Activated CD8-positive, alpha-beta memory T cell treated with anti-CD3 and anti-CD28 coated beads for 48 hours (primary cell): ENCODE measurements at places on chromosomes 7 and 10.

DNA sequence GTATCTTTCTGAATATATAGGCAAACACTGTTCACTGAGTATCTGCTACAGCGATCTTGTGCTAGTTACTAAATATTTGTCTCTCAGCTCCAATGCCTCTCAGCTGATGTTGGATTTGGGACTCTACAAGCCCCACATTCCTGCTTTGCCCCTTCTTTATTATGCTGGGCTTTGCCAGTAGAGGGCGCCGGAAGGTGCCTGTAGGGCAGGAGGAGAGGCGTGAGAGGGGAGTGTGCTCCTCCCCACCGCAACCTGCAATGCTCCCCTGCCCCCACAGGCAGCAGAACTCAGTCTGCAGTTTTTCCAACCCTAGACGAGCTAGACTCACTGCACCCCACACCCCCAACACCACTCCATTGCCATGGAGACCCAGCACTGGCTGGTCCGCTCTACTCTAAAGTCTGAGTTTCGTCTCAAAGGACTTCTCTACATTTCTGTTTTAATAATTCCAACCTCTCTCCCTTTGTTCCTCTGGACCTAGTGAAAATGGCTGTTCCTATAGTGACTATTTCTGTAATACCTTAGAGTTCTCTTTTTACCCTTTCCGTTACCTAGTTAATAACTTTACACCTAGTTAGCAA, 337.6 kb downstream of the CCSER2 start:
- DNase-seq, result no peak

- no peak for DNase-seq
These were observed 132.9 kb downstream of the LRRN3 start for GRCh38 chr7:111223802-111224253.

- no peak for DNase-seq
These were observed 6.2 kb upstream of the TLX1 start for GRCh38 chr10:101124933-101125332.

DNA sequence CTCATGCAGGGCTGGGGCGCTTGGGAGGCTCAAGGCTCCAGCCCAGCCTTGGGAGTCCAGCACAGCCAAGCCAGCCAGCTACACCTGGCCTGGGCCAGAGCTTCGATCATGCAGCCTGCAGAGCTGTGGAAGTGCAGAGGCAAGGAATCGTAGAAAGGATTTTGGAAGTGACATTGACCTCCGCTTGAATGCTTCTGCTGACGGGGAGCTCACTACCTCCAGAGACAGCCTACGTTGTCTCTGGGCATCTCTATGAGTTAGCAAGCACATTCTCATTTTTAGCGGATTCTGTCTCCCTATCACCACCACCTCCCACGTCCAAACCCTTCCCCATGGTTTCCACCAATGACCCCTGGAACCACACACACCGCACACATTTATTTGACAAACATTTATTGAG, 88.5 kb downstream of the MICALL2 start:
- DNase-seq, result no peak

DNA sequence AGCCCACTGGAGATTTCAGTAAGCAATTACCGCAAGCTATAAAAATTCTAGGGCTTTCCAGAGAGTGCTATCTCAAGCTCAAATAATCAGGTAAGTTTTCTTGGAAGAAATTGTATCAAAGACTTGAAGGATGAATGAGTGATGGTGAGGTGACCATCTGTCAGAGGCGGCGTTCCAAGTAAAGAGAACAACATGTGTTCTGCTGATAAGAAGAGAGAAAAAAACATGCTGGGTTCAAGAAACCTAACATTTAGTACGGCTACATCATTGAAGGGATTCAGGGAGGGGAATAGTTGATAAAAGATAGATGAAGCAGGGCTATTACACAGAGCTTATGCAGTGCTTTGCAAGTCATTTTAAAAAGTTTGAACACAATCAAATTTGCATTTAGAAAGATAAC, 100.7 kb downstream of the GNAI1 start:
- no peak for DNase-seq

- DNase-seq, result no peak
These were observed 14.7 kb downstream of the MMS19 start for GRCh38 chr10:97483506-97483905.

DNA sequence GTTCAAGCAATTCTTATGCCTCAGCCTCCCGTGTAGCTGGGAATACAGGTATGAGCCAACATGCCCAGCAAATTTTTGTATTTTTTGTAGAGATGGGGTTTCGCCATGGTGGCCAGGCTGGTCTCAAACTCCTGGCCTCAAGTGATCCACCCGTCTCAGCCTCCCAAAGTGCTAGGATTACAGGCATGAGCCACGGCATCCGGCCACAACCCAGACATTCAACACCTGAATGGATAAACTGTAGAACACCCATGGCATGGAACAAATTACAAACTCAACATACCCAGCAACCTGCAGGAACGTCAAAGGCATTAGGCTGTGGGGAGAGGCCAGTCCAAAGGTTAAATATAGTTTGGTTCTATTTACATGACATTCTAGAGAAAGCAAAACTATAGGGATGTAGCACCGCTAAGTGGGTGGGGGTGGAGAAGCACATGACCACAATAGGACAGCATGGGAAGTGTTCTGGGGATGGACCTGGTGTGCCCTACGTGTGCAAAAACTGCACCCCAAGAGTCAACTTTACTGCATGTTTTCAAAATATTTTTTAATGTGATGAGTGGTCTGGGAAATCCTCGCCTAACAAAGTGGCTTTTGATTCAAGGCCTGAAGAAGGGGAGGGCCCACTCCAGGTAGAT, 6.5 kb upstream of the PGAM2 start:
- no peak for DNase-seq

DNA sequence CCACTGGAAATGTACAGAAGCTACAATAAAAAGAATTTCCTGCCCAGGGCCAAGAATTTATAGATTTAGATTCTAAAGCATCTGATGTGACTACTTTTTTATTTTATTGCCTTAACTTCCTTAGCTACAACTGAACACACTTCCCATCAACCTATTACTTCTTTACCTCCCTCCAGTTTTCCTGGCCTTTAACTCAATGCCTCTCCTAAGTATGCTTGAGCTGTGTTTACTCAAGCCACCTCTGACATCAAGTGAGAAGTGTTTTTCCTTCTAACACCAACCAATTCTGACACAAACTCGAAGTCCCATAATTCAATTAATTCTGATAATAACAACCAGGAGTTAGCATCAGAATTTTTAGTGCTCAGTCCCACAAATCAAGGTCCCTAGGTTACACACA, 170.0 kb downstream of the IMMP2L start:
- DNase-seq, result no peak

- DNase-seq, result no peak
These were observed 97.7 kb downstream of the NRCAM start for GRCh38 chr7:108358553-108358952.

GRCh38 chr7:78226059-78226719, 427.6 kb downstream of the PHTF2 start:
- no peak for DNase-seq

DNA sequence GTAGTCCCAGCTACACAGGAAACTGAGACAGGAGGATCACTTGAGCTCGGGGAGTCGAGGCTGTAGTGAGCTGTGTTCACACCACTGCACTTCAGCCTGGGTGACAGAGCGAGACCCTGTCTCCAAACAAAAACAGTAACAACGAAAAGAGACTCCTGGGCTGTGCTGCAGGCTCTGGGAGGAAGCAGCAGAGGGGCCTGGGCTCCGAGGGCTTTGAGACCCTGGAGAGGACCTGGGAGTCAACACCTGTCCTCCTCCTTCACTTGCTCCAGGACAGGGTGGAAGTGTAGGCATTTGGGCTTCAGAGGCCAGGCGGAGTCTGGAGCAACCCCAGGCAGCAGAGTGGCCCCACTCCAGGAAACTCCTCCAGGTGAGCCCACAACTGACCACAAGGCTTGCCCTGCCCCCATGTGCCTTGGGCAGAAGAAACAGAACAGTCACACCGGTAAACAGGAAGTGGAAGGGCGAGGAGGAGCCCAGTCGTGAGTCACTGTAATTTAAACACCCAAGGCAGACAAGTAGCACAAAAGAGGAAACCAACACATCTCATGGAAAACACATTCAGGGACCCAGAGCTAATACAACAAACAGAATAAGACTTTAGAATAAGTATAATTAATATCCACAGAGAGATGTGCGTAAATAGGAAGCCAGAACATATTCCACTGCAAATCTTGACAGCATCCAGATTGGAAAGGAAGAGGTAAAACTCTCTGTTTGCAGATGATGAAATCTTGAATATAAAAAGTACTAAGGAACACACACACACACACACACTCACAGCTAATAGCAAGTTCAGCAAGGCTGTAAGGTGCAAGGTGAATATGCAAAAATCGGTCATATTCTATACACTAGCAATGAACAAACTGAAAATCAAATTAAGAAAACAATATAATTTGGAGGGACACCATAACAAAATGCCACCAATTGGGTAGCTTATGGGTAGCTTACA, 20.5 kb upstream of the RASGEF1A start:
- DNase-seq, result no peak

DNA sequence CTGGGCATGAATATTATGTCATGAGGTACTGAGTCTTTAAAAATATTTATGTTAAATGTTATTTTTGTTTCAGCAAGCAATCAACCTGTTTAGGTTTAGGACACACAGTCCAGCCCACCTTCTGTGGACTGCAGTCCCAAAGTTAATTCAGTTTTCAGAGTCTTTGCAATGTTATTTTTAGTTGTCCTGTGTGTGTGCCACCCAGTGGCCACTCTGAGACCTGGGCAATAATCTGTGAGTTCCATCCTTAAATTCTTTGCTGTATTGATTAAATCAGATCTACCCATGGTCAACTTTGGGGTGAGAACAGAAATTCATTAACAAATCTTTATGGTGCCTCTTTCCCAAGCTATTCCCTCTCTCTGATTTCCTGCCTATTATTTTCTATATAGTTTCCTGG, 415.1 kb downstream of the CCSER2 start:
- no peak for DNase-seq

DNA sequence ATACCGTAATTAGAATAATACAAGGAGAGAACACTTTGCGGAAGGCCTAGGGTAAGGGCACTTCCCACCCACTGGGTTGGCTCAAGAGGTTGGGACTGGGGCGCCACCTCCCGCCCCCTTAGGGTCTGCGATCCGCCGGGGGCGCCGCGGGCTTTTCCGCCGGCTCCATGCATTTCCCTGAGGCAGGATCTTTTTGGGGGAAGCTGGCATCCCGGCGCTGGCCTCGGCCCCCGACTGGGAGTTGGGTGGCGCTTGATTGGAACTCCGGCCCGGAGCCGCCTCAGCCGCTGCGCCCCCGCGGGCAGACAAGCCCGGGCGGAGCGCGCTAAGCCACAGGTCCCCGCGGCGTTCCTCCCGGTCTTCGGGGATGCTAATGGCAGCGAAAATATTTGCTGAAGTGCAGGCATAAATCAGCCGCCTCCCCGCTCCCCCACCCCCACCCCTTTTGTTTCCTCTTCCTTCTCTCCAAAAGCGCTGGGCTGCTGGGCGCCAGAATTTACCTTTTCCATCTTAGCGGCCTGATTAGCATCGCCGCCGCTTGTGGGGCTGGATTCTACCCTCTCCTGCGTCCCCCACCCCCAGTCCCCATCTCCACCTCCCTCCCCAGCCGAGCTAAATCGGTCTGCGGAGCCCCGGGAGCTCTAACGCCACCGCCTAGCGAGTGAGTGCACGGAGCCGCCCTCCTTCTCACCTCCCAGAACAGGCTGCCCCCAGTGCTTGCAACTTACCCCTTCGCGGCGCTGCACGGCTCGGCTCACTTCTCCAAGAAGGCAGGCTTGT, 5.1 kb downstream of the UNC5B start:
- no peak for DNase-seq

GRCh38 chr7:119436882-119437281, 836.1 kb upstream of the KCND2 start:
- DNase-seq, result no peak

DNA sequence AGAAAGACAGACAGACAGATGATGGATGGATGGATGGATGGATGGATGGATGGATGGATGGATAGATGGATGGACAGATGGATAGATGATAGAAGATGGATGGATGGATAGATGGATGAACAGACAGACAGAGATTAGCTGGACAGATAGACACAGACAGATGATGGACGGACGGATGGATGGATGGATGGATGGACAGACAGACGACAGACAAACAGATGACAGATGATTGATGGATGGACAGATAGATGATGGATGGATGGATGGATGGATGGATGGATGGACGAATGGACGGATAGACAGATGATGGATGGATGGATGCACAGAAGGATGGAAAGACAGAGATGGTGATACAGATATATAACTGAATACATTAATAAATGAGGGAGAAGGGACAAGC, 190.9 kb upstream of the CALN1 start:
- no peak for DNase-seq

GRCh38 chr7:135653340-135654080, 8.8 kb upstream of the STMP1 start:
- no peak for DNase-seq

DNA sequence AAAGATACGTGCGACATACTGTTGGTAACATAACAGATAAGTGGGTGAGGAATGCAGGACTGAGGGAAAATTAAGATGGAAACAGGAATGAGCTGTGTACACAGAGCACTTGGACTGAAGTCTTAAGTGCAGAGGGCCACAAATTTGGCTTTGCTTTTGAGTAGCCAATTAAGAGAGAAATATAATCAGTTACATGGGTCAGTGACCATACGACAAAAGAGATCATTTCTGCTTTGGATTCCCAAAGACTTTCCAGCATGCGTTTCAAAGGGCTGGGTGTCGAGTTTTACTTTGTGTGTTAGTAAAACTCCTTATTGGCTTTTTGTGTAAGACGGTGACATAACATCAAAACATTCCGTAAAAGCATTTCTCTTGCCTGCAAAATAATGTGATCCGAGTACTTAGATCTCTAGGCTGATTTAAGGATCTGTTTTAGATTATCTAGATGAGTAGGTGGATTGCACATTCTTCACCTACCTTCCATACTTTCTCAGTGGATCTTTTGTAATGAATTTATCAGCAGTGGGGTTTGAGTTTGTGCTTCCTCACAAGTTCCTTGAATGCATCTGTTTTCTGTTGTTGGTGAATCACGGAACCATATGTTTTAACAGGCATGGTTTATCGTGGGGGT, 7.5 kb downstream of the RABGEF1 start:
- no peak for DNase-seq

DNA sequence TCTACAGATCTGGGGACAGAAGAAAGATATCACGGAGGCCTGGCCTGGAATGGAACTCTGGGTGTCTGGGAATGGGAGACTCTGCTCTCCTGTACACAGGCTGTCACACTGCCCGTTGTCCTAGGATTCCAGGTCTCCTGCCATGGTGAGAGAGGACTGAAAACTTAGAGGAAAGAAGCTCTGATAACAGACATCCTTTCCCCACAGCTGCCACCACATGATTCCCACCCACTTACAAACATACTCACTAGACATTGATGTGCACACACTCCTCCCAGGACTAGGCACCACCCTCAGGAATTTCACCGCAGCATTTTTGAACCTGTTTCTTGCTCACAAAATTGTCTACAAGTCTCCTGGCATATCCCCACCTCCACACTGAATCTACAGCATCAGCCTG, 5.7 kb downstream of the ZNF92 start:
- DNase-seq, result no peak

DNA sequence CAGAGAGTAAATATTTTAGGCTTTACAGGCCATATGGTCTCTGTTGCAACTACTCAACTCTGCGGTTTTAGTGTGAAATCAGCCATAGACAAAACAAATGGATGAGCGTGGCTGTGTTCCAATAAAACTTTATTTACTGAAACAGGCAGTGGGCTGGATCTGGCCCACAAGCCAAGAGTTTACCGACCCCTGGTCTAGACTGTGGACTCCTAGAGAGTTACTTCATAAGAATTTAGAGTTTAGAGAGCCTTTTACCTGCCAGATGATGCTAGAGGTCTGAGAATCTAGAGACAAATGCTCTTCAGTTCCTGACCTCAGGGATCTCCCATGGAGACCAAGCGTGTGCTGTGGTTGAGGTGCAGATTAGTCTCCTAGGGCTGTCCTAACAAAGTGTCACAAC, 174.8 kb downstream of the PTEN start:
- no peak for DNase-seq
